ENCODE measurements at places on chromosomes 3 and 15.

DNA sequence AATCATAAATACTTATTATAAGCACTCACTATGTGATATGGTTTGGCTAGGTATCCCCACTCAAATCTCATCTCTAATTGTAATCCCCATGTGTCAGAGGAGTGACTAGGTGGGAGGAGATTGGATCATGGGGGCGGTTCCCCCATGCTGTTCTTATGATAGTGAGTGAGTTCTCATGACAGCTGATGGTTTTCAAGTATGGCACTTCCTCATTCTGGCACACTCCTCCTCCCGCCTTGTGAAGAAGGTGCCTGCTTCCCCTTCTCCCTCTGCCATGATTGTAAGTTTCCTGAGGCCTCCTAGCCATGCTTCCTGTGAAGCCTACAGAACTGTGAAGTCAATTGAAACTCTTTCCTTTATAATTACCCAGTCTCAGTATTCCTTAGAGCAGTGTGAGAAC is 53.3 kb upstream of the CHMP2B start:
- DNase-seq = no peak

DNA sequence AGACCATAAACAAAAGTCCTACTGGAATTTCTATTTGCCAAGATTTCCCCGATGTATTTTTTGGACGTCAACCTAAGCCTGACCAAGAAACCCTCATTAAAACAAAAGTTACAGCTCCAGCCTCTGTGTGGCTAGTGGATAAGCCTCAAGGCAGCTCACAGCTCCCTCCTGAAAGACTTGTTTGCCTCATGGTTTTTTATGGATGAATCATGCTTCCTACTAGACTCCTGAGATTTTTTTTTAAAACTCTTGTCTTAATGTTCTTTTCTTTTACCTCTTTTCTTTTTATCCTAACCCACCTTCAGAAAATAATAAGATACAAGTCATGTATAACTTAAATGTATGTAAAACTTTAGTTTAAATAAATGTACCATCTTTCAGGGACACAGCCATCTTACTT is 52.4 kb downstream of the SUCNR1 start:
- DNase-seq = no peak

DNA sequence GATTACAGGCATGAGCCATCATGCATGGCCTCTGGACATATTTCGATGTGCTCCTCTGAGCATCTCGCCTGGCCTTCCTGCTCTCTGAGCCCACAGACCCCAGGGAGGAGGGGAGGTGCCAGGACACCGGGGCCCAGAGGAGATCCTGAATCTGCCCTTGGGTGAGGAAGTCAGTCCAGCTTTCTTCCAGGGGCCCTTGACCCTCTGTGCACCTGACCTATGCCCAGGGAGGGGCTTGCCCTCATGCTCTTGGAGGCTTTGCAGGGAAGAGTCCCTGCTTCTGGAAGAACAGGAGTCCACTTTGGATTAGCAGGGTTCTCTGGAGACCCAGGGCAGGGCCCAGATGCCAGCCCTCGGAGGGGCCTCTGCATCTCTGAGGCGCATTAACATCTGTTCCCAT is 1.4 kb downstream of the ACSBG1 start:
- no peak for DNase-seq

GRCh38 chr3:14872706-14873105 is 53.9 kb downstream of the FGD5 start:
- no peak for DNase-seq

DNA sequence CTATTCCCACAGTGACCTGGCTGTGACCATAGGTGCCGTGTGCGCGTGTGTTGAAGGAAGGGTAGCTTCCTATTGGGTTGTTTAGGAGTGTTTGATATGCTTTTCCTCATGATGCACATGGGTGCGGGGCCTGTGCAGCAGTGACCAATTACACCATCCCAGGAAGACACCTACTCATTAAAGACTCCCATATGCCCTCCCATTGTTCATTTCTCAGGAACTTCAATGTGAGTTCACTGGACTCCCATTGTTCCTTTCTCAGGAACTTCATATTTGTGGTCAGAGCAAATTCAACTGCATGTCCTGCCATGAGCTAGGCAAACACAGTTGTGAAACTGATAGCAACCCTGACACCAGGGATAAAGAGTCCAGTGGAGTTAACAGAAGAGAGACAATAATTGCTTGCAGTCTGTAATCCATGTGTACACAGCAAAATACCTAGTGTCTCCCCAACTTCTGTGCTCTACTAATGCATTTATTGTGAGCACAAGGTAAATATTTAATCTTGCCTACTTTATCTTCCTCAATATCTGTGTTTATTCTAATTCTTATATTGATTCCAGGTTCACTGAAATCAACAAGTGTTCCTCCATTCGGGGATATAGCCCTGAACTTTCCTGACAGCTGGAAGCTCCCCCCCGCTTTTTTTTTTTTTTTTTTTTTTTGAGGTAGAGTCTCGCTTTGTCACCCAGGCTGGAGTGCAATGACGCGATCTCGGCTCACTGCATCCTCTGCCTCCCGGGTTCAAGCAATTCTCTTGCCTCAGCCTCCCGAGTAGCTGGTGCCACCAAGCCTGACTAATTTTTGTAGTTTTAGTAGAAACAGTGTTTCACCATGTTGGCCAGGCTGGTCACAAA is 57.5 kb upstream of the GCNT3 start:
- DNase-seq = no peak

GRCh38 chr15:42577514-42578031 is 2.2 kb downstream of the STARD9 start:
- no peak for DNase-seq

GRCh38 chr3:70849911-70850699 is 537.7 kb upstream of the MDFIC2 start:
- no peak for DNase-seq

GRCh38 chr3:185164428-185165217 is 11.8 kb upstream of the C3orf70 start:
- no peak for DNase-seq

GRCh38 chr3:119230071-119230470 is 10.6 kb downstream of the B4GALT4 start:
- no peak for DNase-seq

DNA sequence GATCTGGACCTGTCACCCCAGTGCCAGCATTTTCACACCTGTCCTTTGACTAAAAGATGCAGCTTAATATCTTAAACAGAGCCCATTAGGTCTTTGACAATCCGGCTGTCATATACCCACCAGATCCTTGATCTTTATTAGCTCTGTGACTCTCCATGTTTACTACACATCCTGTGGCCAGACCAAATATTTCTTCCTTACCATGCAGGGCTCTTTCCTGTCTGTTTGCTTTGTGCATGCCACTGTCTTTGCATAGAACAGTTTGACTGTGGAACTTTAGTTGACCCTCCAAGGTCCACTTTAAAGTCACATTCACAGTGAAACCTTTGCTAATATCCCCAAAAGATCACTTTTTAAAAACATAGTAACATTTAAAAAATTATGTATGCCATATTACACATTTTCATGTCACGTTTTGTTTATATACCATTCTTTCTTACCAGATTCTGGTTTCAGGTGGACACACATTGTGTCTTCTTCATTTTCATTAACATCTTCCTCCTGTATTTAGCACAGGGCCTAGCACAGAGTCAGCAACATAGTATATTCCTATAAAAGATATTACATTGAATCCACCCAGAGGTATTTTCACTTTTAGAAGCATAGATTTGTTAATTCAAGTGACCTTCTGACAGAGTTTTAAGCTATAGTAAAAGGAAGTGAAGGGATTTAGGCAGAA is 95.8 kb downstream of the RAP2B start:
- no peak for DNase-seq

Measured in activated gamma-delta T cell (primary cell).